ENCODE measurements at places on chromosomes 4 and X. TPM values are rescaled to one million over a fixed set of nuclear protein-coding genes. Genes with fewer than 3 reads are reported as not detected.

DNA sequence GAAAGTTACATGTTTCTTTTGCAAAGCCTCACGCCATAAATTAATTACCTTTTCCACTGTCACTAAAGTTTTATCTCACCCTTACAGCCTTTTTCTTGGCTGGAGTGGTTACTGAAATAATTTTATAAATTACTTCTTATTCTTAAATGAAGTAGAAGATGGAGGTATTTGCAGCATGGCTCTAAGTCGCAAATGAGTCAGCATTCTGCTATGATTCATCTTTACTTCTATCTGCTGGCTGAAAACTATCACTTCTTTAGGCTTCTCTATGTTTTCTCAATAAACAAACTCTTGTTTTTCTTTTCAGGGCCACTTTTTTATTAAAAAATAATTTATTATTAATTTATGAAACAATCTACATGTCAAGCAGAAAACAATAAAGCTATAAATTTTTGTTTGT is 210.2 kb upstream of the GYPA start:
- peak; percentile 8 for DNase-seq

DNA sequence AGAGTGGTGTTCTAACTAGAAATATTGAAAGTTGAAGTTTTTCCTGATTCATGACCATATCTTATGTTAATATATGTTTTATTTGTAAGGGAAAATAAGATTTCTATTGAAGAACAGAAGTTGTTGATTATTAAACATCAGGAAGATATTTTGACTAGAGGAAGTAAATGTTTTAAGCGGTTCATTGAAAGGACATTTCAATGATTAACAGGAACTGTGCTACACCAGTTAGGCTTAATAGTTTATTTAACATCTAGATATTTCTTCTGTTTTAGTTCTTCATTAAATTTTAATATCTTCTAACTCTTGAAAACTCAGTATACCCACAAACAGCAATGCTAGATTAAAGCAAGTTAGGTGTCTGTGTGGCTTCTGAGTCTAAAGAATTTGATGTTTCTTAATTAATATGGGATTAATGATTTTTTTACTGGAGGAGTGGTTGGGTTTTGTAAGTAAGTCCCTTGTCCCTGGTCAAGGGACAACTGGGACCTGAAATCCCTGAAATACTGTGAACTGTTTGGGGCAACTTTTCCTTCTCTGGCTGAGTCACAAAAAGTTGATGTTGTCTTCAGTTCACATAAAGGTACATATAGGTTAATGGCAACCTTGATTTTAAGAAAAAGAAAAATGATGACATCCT is 42.9 kb upstream of the CYP4V2 start:
- no peak for DNase-seq

GRCh38 chrX:3994315-3994714 is 280.9 kb upstream of the PRKX start:
- no peak for DNase-seq

The ARAP2 gene
- total RNA-seq: 3.0 TPM

Data from fibroblast of lung (primary cell).